ENCODE measurements at places on chromosomes 5 and 9. TPM values are rescaled to one million over a fixed set of nuclear protein-coding genes. Genes with fewer than 3 reads are reported as not detected.

DNA sequence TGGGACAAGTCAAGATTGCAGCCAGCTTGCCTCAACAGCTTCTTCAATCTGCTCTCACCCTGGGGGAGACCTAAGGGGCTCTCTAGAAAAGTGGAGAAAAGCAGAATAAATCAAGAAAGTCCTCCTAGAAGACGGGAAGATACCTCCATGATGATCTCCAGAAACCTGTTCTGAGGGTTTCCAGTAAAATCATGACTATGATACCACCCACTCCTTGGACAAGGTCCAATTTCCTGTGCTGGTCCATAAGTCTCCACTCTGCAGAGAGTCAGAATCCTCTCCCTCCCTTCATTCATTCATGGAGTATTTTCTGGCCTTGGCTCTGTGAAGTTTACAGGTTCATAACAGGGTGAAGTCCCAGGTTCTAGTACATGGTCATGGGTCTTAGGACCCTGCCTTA lies 168.6 kb downstream of the SLC12A2 start:
- no peak overlapping the region for H3K27ac ChIP-seq
- DNase-seq: no peak
- no peaks in the 10 kb centered on the region for H3K4me1 ChIP-seq
- H3K27me3 ChIP-seq: no peaks in the 10 kb centered on the region
- no peaks in the 10 kb centered on the region for H3K36me3 ChIP-seq
- H3K4me3 ChIP-seq: no peak overlapping the region

The RNF180 gene
- total RNA-seq: 5.2 TPM

DNA sequence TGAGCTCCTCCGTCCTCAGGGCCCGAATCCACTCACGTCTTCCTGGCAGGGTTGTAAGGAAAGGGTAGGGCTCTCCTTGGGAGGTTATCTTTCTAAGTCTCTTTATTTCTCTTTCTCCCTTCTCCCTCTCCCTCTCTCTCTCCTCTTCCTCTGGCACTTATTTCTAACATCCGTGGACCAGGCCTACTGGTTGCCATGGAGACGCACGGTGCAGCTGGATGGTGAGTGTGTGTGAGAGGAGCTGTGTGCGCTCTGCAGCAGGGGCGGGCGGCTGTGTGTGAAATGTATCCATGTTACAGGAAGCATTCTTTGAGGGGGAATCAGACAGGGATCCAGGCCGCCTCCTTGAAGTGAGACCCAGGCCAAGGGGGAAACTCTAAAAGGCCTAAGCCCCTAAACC lies 32.2 kb downstream of the PCDH1 start:
- peaks cover 43% of the 10 kb centered on the region for H3K4me1 ChIP-seq
- H3K27me3 ChIP-seq: no peaks in the 10 kb centered on the region
- no peaks in the 10 kb centered on the region for H3K36me3 ChIP-seq
- no peak overlapping the region for H3K4me3 ChIP-seq

- no peak for DNase-seq
- no peaks in the 10 kb centered on the region for H3K27me3 ChIP-seq
- H3K36me3 ChIP-seq: no peaks in the 10 kb centered on the region
- H3K4me3 ChIP-seq: no peak overlapping the region
- no peaks in the 10 kb centered on the region for H3K4me1 ChIP-seq
Observed at GRCh38 chr9:121885345-121885901, 207.7 kb downstream of the TTLL11 start.

DNA sequence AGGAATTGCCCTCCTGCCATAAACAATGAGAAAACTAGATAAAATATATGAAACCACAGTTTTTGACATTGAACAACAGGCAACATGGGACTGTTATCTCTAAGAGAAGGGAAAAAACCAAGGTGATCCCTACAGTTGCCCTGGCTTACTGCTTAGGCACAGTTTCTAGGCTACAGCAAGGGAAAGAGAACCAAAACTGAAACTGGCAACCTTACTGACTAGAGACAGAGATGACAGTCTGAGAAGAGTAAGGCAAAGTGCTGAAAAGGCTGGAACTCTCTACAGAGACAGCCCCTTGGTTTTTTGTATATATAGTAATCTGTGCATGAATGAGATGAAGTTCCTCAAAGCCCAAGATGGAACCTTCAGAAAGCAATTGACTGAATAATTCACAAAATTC lies 36.2 kb upstream of the REEP2 start:
- no peak overlapping the region for H3K4me3 ChIP-seq
- no peak overlapping the region for H3K27ac ChIP-seq
- DNase-seq: no peak
- peaks cover 40% of the 10 kb centered on the region for H3K36me3 ChIP-seq
- no peaks in the 10 kb centered on the region for H3K4me1 ChIP-seq

The PTGR1 gene
- total RNA-seq: 28.8 TPM

The MEGF9 gene
- total RNA-seq: 8.3 TPM

The SMIM33 gene
- total RNA-seq: not detected

GRCh38 chr5:83512061-83512745 lies 40.7 kb downstream of the VCAN start:
- H3K27me3 ChIP-seq: no peaks in the 10 kb centered on the region
- no peaks in the 10 kb centered on the region for H3K36me3 ChIP-seq
- H3K4me3 ChIP-seq: no peak overlapping the region
- no peak overlapping the region for H3K27ac ChIP-seq

DNA sequence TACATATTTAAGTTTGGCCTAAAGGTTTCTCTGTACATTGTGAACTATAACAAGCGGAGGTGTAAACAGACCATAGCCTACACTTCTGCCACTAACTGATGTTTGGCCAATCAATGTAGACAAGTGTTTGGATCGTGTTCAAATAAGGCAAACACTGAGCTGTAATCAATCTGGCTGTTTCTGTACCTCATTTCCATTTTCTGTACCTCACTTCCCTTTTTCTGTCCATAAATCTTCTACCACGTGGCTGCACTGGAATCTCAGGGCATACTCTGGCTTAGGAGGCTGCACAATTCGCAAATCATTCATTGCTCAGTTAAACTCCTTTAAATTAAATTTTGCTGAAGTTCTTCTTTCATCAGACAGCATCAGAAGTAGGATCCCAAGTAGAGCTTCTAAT lies 140.9 kb downstream of the SLC25A46 start:
- no peak for DNase-seq
- H3K4me3 ChIP-seq: no peak overlapping the region
- no peaks in the 10 kb centered on the region for H3K27me3 ChIP-seq
- H3K27ac ChIP-seq: no peak overlapping the region

- no peaks in the 10 kb centered on the region for H3K36me3 ChIP-seq
- H3K4me3 ChIP-seq: no peak overlapping the region
- no peaks in the 10 kb centered on the region for H3K27me3 ChIP-seq
- H3K4me1 ChIP-seq: peaks cover 17% of the 10 kb centered on the region
- no peak overlapping the region for H3K27ac ChIP-seq
Observed at GRCh38 chr9:5835808-5836207, 2.9 kb upstream of the ERMP1 start.

DNA sequence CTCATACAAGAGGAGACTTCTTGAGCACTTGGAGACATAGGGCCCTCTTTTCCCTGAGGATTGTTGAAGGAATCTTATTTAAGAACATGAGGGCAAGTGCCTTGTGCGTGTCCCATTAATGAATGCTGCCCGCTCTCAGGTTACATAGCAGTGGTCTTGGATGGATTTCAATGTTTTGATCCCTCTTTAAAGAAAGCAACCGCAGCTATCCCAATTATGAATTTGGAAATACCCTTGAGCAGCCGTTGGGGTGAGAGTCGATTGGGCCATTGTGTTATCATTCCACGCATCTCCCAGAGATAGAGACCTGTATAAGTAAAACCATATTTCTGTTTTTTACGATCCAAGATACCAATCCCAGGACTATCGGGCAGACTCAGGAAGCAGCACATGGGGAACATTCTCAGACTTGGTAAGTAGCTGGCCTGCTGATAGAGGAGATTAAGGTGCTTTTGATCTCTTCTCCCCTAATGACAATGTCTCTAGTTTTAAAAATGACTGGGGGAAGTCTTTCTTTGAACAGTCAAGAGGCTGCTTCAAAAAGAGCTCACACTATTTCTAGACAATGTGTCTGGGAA lies 145.3 kb downstream of the MACROH2A1 start:
- H3K4me3 ChIP-seq: no peak overlapping the region
- no peak overlapping the region for H3K27ac ChIP-seq
- H3K4me1 ChIP-seq: no peaks in the 10 kb centered on the region
- no peak for DNase-seq
- no peaks in the 10 kb centered on the region for H3K27me3 ChIP-seq

GRCh38 chr9:107024193-107024592 lies 161.2 kb downstream of the ZNF462 start:
- H3K4me1 ChIP-seq: no peaks in the 10 kb centered on the region
- no peak overlapping the region for H3K4me3 ChIP-seq
- H3K27ac ChIP-seq: no peak overlapping the region
- H3K27me3 ChIP-seq: no peaks in the 10 kb centered on the region

DNA sequence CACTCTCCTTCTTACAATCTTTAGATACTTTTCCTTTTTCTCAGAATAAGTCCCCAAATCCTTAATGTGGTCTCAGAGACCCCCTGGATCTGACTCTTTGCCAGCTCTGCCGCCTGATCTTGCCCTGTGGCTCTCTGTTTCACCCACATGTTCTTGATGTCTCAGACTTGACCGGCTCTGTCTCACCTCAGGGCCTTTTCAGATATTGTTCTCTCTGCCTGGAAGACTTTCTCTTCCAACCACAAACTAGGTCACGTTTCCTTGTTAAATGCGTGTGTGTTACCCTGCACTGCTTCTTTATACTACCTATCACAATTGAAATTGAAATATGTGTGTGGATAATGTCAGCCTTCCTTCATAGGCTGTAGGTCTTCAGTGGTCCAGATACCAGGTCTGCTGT lies 265.4 kb upstream of the NUDT12 start:
- no peak overlapping the region for H3K4me3 ChIP-seq
- H3K36me3 ChIP-seq: no peaks in the 10 kb centered on the region
- no peak for DNase-seq
- H3K4me1 ChIP-seq: no peaks in the 10 kb centered on the region

The RNF183 gene
- 0.15 TPM for total RNA-seq

DNA sequence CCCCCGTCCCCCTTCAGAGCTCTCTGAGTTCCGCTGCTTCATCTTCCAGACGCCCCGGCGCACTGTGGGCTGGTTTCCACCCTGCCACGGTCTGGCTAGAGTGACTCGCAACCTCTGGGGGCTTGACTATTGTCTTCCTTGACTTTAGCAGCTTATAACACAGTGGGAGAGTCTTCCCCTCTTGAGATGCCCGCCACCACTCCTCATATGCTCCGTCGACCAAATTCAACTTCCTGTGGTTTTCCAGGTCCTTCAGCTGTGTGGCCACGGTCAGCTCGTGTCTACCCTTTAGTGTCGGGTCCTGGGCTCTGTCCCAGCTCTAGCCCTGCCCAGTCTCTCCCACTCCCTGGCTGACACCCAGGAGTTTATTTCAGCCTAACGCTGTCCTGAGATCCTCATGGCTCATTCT lies 28.2 kb upstream of the NCS1 start:
- no peak overlapping the region for H3K27ac ChIP-seq
- H3K36me3 ChIP-seq: no peaks in the 10 kb centered on the region
- no peak overlapping the region for H3K4me3 ChIP-seq
- H3K27me3 ChIP-seq: no peaks in the 10 kb centered on the region
- H3K4me1 ChIP-seq: no peaks in the 10 kb centered on the region

GRCh38 chr5:120055858-120056257 lies 408.2 kb upstream of the PRR16 start:
- no peak overlapping the region for H3K4me3 ChIP-seq
- H3K27me3 ChIP-seq: no peaks in the 10 kb centered on the region
- DNase-seq: no peak
- H3K27ac ChIP-seq: no peak overlapping the region
- no peaks in the 10 kb centered on the region for H3K4me1 ChIP-seq

GRCh38 chr9:93257808-93258331 lies 73.9 kb downstream of the WNK2 start:
- peaks cover 16% of the 10 kb centered on the region for H3K4me1 ChIP-seq
- no peaks in the 10 kb centered on the region for H3K27me3 ChIP-seq
- no peak overlapping the region for H3K4me3 ChIP-seq
- no peak overlapping the region for H3K27ac ChIP-seq
- DNase-seq: peak; percentile 6
- no peaks in the 10 kb centered on the region for H3K36me3 ChIP-seq

GRCh38 chr5:124662181-124662781 lies 84.2 kb downstream of the ZNF608 start:
- DNase-seq: no peak
- H3K4me3 ChIP-seq: peak overlapping the region; percentile 3
- no peaks in the 10 kb centered on the region for H3K27me3 ChIP-seq
- H3K36me3 ChIP-seq: no peaks in the 10 kb centered on the region
- peak overlapping the region; percentile 76 for H3K27ac ChIP-seq

Data from pancreas (tissue), 10 donors.